ENCODE measurements at places on chromosomes 7 and 10.

DNA sequence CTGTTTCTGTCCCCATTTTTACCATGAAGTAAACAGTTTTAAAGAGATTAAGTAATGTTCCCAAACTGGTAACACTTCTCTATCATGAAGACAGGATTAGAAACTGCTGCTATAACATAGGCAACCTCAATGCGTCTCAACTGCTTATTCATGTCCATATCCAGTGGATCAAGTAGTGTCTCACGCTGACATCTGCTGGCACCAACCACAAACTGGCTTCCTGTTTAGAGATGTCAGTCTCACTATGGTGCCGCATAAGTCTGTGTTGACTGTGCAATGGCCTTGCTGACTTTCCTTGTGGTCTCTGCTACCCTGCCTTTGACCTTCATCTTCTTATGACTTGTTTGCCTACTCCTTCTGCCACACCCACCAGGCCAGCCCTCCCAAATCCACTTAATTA lies 369.6 kb upstream of the DPP6 start:
- no peak for DNase-seq

GRCh38 chr10:6279540-6280267 lies 77.0 kb downstream of the PFKFB3 start:
- no peak for DNase-seq

DNA sequence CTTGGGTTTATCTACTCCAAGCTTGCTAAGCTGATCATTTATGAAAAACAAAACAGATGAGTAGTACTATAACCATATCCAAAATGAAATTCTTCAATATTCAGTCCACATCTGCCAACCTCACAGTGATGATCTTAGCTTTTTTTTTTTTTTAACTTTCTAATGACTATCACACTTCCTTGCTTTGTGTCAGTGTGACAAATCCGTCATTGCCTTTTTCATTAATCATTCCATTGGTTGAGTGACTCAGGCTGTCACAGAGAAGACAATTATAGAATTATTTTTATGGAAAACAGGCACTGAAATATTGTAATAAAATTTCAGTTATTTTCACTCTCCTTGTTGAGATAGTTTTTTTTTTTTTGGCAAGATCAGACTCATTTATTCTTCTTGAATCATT lies 70.7 kb downstream of the CPVL start:
- DNase-seq, result no peak

- DNase-seq, result no peak
Observed at GRCh38 chr10:24374134-24374915, 165.4 kb downstream of the KIAA1217 start.

DNA sequence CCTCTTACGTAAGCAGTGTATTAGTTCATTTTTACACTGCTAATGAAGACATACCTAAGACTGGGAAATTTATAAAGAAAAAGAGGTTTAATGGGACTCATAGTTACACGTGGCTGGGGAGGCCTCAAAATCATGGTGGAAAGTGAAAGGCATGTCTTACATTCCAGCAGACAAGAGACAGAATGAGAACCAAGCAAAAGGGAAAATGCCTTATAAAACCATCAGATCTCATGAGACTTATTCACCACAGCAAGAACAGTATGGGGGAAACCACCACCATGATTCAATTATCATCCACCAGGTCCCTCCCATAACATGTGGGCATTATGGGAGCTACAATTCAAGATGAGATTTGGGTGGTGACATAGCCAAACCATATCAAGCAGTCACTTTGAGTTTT lies 126.3 kb upstream of the CXCL12 start:
- DNase-seq, result no peak

DNA sequence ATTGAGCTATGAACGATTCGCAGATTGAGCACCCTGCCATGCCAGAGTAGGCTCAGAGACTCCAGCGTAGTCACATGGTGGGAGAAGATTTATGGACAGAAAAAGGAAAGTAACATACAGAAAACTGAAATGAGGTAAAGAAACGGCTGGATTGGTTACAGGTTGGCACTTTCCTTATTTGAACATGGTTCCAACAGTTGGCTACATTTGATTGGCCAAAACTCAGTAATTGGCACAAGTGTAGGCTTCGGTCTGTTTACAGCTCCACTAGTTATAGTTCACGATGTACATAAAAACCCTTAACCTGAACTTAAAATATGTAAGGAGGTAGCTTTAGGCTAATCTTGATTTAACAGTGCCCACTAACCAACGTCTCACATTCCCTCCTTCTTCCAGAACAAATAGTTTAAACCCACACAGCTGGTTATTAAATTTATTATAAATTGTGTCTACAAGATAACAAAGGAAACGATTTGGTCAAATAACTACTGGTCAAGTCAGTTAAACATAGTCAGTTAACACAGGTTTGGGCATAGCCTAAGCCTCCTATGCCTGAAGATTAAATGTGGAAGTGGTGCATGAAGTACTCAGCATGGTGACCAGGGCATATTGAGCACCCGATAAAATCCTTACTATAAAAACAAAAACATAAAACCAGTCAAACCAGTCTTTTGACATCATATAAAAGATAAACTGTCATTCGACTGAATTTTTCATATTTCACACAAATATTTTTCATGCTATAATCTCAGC lies 17.9 kb upstream of the MTERF1 start:
- DNase-seq, result no peak

DNA sequence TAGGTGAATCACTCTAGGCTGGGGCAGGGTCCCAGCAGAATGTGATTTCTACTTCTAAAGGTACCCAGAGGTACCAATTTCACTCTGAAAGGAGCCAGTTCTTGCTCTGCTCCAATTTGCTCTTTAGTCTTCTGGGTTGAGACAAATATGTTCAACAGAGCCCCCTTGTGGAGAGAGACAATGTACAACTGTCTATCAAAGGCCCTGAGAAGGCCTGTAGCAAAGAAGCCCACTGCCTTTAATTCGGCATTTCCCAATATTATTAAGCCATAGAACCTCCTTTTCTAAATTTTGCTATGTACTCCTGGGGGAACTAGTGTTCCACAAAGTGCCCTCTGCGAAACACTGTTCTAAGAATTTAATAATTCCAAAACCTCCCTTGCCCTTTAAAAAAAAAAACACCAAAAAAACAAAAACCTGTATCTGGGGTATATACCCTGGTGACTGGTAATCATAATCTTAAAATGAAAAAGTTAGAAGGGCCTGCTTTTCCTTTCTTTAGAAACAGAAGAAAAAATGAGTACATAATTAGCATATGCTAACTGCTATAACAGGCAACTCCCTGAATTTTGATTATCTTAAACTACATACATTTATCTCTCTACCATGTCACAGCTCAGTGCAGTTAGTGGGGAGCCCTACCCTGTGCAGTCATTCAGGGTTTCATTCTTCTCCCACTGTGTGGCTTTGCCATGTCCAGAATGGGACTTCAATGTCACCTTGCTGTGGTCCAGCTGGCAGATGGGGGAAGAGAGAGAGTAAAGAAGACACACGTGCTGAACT lies 160.9 kb upstream of the BMPER start:
- DNase-seq, result no peak

- no peak for DNase-seq
Observed at GRCh38 chr7:50369143-50370026, 64.9 kb downstream of the IKZF1 start.

GRCh38 chr7:7478569-7478968 lies 57.1 kb downstream of the COL28A1 start:
- DNase-seq, result no peak

DNA sequence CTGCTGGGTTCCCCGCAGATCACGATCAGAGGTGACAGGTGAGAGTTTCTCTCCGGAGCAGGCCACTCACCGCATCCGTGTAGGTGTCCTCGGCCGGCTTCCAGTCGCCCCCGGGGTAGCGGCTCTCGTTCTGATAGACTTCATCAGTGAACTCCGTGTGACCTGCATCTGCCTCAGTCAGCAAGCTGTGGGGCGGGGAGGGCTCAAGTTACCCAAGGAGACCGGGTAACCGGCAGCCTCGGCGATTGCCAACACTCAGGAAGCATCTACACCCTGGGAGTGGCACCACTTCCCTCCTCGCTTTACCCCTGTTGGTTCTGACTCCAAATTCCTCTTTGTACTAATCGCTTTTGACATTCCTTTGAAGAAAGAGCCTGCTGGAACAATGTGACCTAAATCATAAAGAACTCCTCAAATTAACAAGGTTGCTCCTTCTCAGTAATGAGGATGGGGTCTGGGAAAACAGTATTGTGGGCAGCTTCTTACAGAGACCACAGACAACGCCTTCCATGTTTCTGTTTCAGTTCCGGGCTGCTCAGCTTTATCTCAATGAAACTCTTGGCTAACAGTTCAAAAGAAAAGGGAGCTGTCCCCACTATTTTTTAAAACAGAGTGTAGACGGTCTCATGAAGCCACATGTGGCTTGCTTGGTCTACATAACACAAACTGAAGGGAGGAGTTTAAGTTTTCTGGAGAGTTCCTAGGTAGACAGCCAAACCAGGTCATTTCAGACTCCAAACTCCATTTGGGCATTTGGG lies 118.1 kb downstream of the MYOF start:
- no peak for DNase-seq

DNA sequence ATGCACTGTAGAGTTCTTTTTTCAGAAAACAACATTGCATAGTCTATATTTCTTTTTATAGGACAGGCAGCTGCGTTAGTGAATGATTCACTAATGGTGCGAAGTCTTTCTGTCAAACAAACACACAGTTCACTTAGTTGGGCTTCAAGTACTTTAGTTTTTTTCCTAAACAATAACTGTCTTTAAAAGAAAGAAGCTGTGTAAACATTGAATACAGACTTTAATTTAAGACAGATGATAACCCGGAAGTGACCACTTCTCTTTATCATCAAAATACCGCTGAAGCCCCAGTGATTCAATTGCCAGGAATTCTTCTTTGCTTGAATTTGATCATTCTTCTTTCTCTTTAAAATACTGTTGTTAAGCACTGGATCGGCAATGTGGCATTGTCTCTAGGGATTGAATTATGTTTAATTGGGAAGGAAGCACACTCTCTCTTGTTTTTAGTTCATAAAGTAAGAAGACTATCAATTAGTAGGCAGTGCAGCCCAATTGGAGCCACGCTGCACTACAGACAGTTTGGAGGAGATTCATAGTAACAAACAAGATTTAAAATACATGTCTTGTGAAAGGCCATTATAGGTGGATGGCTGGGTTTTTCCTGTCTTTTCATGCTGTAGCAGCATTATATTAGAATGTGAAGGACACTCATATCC lies 30.4 kb downstream of the CNTNAP2 start:
- DNase-seq, result no peak

DNA sequence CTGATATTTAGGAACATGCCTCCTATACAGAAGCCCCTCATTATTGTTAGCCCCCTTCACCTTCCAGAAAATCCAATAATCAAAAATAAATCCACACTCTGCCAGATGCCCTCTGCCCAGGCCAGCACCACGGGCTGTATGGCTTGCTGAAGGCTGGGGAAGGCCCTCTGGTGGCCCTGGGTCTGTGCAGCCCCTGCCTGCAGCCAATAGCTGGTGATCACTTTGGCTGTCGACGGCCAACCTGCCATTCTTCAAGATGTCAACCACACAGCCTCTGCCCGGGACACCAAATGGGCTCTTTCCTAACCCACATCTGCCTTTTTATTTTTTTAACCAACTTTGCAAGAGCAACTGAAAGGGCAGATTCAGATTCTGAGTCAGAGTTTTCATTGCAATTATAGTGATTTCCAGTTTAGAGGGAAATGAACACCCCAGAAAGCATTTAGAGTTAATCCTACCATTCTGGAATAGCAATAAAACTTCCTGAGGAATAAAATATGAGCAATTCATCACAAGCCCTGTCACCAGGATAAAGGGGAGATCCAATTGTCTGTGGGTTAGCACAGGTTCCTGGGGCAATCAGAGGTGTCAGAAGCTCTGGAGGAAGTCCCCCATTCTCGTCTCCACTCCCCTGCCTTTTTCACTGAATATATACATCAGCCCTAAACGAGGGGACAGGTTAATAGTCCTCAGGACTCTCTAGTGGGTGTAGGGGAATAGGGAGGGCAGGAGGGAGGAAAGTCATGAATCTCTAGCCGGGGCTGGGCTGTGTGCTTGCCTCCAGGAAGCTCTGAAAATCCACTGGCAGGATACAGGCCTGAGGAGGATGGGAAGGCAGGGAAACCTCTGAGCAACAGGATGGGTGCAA lies 211.3 kb downstream of the GRID1 start:
- no peak for DNase-seq

DNA sequence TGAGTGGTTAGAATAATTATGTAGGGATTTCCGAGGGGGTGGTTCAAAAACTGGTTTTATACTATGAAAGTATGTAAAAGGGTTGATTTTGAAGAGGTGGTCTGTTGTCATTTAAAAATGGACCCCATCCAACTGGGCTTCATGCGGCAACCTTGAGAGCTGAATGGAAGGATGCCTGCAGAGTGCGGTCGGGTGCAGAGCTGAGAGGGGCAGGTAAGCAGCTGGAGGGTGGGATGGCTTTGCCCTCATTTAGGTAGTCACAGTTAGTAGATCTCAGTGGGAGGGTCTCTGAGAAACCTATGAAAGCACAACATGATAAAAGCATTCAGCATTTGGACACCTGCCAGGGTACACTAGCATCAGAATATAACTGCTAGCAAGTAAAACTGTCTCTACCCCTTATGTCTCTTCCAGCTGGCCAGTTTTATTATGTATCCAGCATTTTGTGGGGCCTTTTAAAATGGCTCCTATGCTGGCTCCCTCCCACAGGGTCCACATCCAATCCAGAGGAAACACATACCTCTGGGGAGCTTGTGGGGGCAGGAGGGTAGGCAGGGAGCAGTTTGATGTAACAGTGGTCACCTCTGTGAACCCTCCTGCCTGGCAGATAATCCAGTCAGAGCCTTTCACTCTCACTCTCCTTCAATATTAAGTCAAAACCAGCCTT lies 75.9 kb upstream of the MAGI2 start:
- DNase-seq, result no peak

- DNase-seq, result no peak
Observed at GRCh38 chr7:46908770-46909169, 673.1 kb downstream of the TNS3 start.

- no peak for DNase-seq
Observed at GRCh38 chr10:12156367-12157123, 27.1 kb downstream of the SEC61A2 start.

DNA sequence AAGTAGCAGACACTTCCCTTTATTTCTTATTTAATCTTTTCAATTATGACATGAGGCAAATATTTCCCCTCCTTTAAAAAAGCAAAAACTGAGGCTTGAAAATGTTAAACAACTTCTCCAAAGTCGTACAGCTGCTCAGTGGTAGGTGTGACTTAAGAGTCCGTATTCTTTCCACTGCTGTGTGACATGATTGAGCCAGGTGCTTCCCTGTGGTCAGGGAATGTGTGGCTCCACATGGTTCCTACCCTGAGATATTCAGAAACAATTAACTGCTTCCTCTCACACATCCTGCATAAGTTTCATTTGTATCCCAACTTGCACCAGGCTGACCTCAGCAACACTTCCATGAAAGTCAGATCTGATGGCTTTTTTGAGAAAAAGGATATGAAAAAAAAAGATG lies 13.6 kb downstream of the OPALIN start:
- DNase-seq, result no peak

GRCh38 chr7:36970551-36971514 lies 246.5 kb upstream of the AOAH start:
- no peak for DNase-seq

All from cortex of kidney (tissue), 1 donor.